ENCODE measurements at places on chromosomes 11 and 22.

GRCh38 chr11:6656936-6657335, 1.3 kb upstream of the DCHS1 start:
- DNase-seq: no peak

GRCh38 chr11:5596607-5597201, at the start of gene TRIM6:
Gene TRIM6 (plus strand): TSS chr11:5596637. CDS start chr11:5596898, 261 bp downstream.
- peak; percentile 25 for DNase-seq

- DNase-seq: no peak
Observed at GRCh38 chr11:24642648-24643047, 145.8 kb downstream of the LUZP2 start.

DNA sequence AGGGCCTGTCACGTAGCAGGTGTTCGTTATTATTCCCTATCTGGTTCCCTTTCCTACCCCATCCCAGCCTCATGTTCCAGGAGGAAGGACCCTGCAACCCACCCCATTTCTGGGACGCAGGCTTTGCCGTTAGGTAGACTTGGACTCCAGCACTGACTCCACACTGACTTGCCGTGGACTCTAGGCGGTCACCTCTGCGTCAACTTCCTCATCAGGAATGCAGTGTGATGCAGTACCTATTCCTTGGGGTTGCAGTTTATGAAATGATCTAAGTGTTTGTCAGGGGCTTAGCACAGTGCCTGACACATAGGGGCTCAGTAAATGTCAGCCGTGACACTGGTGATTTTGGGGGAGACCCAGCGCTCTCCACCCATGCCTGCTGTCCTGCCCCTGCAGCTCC, 16.8 kb downstream of the DGKZ start:
- no peak for DNase-seq

DNA sequence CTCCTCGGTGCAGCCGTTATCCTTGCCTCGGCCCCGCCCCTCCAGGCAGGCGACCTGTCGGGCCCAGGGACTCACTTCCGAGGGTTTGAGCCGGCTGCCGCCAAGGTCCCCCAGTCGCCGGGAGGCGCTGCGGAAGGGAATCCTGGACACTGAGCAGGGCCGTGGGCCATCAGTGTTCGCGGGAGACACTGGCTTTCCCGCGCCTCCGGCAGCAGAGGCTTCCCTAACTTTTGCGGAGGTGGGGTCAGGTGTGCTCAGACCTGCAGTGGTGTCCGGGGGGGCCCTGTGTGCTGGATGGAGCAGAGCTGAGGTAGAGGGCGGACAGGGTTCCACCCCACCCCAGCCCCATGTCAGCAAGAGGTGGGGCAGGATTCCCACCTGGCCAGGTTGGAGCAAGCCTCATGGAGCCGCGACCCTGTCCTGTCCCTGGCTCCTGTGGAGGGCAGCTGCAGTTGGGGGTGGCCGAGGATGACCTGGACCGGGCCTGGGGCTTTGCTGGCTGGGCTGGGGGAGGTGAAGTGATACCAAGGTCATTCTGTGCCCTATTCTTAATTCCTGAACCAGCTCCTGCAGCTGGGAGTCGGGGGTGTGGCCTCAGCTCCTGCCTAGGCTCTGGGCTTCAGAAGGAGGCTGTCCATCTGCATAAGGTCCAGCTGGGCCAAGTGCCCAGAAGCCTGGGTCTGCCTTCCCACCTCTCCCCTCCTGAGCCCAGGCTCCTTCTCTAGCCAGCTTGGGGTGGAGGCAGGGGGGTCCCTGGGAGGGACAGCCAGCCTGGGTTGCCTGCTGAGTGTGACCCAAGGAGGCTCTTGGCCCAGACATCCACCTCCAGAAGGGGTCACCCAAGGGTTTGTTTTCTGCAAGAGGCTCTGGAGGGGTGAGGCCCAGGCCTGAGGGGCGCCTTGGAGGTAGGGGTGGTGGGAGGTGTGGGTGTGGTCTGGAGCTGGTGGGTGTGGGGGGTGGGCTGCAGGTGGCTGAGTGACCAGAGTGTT, 8.4 kb downstream of the TSPAN4 start:
- DNase-seq: no peak

DNA sequence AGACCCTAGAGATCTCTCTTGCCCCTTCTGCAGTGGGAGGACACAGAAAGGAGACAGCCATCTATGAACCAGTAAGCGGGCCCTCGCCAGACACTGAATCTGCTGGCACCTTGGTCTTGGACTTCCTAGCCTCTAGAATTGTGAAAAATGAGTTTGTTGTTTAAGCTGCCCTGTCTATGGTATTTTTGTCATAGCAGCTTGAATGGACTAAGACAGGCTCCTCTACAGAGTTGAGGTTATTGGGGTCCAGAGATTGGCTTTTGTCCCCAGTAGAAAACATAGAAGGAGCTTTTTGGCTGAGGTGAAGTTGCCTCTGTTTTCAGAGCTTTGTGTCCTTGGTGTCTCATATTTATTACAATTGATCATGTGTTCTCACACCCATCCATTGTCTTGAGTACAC, 77.2 kb downstream of the STIM1 start:
- DNase-seq: no peak

DNA sequence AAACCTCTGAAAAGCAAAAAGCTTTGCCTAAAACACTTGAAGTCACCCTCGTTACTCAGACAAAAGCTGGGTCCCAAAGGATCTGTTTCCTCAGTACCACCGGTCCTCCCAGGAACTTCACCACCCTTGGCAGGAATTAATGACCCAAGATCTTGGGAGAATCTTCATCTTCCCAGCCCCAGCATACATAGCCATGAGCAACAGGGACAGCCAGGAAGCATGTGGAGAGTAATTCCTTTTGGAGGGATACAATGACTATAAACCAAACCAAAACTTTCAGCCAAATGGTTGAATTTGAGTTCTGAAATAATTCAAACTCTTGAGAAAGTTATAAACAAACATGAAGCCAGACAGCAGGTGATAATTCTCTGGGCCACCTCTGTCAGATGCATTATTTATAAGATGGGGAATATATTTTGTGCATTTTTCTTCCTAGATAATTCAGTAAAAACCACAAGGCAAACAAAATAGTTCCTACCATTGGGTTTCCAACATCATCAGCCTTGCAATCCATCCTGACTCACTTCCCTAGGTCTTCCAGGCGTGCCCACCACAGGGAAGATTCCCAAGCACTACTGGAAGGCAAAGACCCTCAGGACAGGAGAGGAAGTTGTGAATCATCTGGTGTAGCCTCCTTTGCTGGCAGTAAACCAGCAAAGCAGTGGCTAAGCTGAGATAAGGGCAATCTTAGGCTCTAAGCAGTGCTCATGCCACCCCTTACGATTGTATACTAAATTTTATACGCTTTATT, 71.7 kb upstream of the DRD2 start:
- no peak for DNase-seq

DNA sequence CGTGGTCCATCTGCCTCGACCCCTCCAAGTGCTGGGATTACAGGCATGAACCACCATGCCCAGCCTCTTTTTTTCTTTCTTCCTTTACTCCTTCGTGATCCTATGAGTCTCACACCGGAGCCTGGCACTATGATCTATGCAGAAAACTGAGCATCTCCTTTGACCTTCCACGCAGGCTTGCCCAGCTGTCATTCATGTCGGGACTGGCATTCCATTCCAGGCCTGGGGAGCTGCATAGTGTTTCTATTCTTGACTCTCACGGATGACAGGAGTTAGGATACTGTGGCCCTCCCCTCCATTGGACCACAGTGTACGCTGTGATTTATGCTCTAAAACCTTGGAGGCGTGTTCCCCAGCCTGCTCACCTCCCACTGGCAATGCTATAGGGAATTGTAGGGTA, 611.8 kb downstream of the BRD1 start:
- no peak for DNase-seq

DNA sequence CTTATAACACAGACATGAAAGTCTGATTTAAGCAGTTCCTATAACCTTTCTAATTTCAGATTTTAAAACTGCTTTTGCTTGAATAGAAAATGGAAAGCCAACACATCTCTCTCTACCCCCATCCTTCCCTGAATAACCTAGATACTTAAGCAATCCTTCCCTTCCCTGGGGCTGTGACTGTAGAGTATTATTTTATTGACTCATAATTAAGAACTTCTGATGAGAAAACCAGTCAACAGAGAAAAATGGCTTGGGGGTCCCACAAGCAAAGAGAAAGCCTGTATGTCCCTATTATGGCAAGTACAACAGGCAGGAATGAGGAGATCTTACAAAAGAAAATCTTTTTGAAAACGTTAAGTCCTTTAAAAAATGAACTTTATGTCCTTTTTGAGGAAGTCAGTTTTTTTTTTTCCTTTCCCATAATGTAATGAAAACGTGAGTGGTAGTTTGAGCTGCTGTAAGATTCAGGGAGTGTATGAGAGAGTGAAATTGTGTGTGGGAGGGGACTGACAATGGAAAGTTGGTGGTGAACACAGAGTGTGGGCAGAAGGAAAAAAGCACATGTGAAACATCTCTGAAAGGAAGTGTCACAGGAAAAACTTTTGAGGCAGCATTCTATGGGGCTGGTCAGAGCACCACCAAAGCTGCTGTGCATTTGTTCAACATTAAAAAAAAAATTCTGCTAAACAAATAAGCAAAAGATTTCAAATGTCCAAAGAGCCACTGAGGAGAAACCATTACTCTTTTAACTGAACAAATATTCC, 154.6 kb downstream of the MAML2 start:
- no peak for DNase-seq

DNA sequence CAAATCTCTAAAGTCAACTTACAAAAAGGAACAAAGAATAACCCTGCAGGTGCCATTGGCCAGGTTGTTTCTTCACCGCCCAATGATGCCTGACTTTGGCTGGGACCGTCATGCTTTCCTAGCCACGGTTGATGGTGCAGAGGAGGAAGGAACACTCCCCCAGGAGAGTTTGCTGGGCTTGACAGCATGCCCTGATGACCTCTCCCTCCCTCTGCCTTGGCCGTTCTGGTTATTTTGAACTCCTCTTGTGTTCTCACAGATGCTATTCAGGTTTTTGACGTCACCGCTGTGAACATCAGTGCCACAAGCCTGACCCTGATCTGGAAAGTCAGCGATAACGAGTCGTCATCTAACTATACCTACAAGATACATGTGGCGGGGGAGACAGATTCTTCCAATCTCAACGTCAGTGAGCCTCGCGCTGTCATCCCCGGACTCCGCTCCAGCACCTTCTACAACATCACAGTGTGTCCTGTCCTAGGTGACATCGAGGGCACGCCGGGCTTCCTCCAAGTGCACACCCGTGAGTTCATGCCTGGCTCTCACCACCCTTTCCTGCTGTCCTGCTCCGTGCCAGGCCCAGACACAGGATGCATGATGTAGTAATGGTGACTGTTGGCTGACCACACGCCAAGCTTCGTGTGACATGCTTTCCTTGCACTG, 89.0 kb upstream of the OR4B1 start:
- DNase-seq: no peak

DNA sequence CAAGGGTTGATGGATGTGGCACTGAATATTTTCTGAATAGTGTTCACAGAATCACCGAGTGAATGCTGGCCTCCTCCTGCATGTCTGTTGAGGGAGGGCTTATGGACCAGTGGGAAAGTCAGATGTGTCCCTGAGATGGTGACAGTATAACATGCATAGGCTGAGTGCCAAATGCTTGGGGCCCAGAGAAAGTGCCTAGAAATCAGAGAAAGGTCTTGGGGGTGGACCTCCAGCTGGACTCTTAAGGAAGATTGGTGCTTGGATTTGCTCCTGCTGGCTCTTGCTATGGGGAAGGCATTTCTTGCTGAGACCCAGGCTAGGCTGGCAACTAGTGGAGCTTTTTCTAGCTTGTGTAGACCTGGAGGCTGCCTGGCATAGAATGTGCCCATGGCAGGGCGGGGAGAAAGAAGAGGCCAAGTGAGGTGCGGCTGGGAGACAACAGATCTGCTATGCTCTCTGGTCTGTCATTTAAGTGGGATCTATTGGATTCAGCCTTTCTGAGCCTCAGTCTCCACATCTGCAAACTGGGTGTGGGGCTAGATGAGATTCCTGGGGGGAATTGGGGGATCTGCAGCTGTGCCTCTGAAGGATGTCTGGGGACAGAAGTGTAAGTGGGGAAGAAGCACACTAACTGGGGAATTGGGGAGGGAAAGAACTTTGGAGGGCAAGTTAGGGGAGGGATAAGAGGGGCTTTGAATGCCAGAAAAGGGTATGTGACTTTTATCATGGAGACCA, 27.4 kb downstream of the ZNRF3 start:
- no peak for DNase-seq

DNA sequence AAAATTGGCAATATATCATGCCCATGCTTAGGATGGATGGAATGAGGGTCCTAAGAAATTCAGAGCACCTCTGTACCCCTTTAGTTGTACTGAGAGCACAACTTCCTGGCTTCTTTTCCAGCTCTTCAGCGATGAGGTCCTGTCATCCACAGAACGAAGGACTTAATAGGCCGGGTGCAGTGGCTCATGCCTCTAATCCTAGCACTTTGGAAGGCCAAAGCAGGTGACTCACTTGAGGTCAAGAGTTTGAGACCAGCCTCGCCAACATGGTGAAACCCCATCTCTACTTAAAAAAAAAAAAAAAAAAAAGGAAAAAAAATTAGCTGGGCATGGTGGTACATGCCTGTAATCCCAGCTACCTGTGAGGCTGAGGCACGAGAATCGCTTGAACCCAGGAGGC, 125.3 kb upstream of the BMAL1 start:
- DNase-seq: no peak

DNA sequence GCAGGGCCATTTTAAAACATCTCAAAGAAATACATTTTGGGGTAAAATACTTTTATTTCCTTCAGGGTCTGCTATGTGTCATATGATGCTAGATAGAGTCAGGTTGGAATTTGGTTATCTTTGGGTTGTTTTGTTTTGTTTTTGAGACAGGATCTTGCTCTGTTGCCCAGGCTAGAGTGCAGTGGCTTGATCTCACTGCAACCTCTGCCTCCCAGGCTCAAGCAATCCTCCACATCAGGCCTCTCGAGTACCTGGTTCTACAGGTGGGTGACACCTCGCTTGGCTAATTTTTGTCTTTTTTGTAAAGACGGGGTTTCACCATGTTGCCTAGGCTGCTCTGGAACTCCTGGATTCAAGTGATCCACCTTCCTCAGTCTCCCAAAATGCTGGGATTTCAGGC, 17.3 kb downstream of the DENND5A start:
- DNase-seq: no peak

- DNase-seq: no peak
Observed at GRCh38 chr11:2436013-2436520, 8.2 kb downstream of the TRPM5 start.

- no peak for DNase-seq
Observed at GRCh38 chr11:74366576-74366975, 31.7 kb downstream of the PGM2L1 start.

DNA sequence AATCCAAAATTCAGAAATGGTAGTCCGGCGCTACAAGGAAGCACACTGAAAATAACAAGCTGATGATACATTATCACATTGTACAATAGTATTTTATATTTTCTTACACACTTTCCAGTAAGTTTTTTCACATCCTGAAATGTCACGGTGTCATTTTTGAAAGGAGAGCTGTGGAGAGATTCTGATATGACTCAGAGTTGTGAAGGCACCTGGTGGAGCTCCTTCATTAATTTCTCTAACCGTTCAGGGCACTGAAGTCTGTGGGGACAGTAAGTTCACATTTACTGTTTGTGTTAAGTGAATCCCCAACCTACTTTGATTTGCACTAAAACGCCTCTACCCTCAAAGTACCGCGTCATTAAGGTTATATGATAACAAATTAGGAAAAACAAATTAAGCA, 13.3 kb downstream of the LDHAL6A start:
- DNase-seq: no peak

- no peak for DNase-seq
Observed at GRCh38 chr11:14320020-14320419, 39.0 kb downstream of the RRAS2 start.

Measured in neural crest cell (in vitro differentiated cells).